ENCODE measurements at places on chromosomes 3 and 15.

DNA sequence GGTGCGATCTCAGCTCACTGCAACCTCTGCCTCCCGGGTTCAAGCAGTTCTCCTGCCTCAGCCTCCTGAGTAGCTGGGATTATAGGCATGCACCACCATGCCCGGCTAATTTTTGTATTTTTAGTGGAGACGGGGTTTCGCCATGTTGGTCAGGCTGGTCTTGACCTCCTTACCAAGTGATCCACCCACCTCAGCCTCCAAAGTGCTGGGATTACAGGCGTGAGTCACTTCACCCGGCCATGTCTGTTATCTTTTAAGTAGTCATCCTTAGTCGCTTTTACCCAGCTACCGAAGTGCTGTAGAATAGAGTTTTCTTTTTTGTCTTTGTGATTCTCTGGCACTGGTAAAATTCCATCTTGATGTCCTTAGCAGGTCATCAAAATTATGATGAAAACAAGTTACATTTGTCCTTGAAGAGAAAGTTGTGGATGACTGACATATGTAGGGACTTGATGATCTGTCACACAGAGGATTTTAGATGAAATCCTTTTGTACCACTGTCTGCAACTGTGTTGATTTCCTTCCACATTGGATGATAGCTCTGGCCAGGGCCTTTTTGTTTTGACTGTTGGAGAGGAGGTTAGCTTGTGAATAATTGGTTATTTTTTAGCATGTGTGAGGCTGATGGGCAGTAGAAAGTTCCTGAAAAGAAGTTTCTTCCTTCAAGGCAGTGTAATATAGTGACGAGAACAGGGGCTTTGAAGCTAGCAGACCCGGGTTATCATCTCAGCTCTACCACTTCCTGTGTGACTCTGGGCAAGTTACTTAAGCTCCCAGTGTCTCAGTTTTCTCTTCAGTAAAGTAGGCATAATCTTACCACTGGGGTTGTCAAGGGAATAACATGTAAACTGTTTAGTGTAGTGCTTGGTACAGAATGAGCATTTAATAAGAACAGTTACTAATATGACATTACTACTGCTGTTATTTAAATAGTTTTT is 18.8 kb downstream of the ATG7 start:
- no peak for DNase-seq

- DNase-seq, result no peak
These were observed 8.0 kb downstream of the GABRR3 start for GRCh38 chr3:98027085-98027446.

- DNase-seq, result no peak
These were observed 92.0 kb downstream of the CADM2 start for GRCh38 chr3:85050821-85051220.

DNA sequence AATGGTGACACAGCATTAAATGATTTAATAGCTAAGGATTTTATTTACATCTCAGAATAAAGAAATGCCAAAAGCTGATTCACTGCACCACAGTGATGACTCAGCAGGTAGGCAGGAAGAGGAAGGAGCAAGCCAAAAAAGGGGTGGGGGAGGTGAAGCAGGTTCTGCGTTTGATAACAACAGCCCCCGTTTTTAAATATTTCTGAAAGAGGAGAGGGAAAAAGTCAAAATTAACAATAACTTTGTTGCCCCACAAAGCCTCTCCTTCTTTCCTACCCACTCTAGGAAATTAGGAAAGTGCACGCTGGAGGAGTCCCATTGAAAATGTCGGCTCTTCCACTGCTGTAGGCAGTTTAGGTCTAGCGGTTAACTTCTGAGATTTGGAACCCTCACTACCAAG is 9.9 kb upstream of the CCDC54 start:
- no peak for DNase-seq

DNA sequence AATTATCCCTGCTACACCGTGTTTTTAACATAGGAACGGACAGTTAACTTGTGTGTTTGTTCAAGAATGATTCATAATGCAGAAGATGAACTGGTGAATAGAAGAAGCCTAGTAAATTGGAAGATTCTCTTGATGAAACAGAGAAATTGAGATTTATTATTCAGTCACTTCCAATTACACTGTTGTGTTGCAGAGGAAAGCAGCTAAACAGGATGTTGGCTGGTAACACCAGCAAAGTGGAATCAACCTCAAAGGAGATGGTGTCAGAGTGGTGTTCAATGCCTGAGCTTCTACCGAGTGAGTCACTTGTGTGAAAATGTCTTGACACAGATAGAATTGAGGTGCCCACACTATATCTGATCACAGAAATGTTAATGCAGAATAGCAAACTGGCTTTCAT is 399.6 kb downstream of the LPP start:
- DNase-seq, result no peak

DNA sequence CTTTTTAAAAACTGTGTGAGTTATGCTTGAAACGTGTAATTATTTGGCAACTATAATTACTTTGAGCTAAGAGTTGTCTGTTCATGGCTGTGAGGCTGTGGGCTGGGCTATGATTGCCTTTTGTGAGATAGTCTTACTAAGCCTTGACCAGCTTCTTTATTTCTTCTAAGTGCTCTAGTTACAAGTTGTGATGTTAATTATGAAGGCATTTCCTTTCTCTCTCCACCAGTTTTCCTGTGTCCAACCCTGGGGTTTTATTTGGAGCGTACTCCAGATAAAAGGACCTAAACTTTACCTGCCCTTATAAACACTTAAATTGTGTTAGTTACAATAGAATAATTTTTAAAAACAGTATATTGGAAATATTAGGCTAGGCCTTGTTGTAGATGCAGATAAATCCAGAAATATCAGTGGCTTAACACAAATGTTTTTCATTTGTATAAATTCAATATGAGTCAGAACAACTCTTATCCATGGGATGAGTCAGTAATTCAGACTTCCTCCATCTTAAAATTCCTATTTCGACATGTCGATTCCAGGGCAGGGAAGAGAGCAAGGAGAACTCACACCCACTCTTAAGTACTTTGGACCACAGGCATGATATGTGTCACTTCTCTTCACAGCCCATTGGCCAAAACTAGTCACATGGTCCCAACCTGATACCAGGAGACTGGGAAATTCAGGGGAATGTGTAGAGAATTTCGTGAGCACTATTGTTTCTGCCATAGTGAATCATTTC is 17.0 kb downstream of the TMEM62 start:
- no peak for DNase-seq

DNA sequence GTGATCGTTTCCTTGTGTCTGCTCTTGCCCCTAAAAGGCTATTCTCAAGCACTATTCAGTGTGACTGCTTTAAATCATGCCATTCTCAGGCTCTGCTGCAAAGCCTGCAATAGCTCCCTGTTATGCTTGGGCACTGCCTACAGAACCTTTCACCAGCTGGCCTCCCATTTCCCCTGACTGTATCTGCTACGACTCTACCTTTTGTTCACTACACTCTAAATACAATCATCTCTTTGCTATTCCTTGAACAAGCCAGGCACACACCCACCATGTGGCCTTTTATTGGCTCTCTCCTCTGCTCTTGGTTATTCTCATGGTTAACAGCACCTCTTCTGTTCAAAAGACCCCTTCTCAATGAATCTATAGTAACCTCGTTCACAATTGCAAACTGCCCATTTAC is 29.6 kb upstream of the FNDC3B start:
- DNase-seq, result no peak

DNA sequence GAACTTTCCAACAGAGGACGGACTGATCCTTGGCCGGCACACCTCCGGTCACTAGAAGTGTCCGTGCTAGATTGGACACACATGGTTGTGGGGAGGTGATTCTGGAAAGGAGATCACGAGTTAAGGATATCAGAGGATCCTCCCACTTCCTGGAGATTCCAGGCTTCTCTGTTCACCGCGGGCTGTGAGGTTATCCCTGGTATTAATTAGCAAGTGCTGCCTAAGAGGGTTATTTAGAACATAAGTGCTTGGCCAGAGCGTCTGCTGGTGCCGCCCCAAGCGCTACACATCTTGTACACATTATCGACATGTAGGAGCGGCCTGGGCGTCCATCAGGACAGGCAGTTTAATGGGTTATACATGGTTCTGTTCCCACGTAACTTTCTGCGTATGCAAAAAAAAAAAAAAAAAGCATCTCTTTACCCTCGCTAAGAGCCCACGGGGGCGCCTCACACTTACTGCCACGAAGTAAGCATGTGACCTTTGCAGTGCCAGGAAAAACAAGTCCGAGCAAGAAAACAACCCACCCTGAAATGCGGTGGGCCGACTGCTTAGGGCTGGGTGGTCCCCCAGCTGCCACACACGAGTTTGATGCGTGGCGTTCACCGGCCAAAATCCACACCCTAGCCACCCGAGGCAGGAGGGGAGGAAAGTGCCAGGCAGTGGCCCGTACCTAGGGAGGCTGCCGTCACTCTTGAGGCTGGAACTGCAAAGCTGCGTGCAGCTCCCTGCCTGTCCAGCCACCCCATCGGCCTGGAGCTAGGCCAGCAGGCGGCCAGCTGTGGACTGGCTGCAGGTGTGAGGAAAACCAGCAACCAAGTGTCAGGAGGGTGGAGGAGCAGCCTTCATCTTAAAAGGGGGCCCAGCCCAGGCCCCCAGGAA is 78.0 kb downstream of the CPN2 start:
- DNase-seq, result no peak

DNA sequence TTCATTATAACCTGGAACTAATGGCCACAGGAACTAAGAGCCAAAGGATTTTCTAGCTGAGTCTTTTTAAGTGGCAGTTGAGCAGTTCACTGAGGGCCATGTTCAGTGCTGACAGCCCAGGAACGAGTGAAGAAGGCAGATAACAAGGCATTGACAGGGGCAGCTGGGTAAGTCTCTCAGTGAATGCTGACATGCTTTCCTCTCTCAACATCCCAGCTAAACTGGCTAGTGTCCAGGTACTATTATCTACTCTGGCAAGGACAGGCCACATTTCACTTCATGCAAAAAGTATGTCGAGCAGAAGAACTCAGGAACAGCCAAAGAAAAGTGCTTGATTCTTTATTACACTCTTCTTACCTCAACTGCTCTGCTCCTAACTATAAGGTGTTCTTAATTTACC is 515.9 kb downstream of the NLGN1 start:
- DNase-seq, result no peak

GRCh38 chr3:5194341-5194740 is 6.8 kb downstream of the EDEM1 start:
- no peak for DNase-seq

DNA sequence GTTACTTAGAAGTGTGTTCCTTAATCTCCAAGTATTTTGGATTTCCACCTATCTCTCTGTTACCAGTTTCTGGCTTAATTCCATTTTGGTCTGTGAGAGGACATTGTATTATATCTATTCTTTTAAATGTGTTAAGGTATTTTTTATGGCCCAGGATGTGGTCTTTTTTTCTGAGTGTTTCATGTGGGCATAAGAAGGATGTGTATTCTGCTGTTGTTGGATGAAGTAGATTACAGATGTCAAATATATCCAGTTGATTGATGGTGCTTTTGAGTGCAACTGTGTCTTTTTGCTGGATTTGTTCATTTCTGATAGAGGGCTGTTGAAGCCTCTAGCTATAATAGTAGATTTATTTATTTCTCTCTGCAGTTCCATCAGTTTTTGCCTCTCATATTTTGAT is 136.5 kb upstream of the AZI2 start:
- DNase-seq, result no peak

DNA sequence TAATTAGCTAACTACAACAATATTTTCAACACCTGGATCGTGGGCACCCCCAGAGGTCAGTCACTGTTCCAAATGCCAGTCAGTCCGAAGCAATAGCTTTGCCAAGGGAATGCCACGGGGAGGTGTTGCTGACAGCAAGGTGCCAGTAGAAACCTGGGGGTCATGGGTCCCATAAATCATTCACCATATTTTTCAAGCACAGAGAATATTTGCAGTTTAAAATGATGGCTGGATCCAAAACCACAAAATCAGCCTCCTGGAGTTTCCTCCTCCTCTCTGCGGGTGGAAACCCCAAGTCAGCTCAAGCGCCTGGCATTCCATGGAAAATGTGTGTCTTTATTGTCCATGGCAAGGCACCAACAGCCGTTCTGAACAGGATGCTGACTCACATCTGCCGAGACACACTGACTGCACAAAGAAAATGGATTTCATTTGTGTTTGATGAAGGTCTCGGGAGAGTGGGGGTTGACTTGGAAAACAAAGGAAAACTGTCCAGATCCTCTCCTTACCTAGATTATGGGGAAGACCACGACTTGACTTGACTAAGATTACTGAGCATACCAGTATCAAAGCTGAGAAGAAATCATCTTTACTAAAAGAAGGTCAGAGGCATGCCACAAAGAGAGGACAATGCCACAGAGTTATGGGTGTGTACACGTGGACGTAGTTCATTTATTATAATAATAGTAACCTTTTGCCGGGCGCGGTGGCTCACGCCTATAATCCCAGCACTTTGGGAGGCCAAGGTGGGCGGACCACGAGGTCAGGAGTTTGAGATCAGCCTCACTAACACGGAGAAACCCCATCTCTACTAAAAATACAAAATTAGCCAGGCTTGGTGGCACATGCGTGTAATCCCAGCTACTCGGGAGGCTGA is 26.4 kb downstream of the ANXA2 start:
- DNase-seq, result no peak

DNA sequence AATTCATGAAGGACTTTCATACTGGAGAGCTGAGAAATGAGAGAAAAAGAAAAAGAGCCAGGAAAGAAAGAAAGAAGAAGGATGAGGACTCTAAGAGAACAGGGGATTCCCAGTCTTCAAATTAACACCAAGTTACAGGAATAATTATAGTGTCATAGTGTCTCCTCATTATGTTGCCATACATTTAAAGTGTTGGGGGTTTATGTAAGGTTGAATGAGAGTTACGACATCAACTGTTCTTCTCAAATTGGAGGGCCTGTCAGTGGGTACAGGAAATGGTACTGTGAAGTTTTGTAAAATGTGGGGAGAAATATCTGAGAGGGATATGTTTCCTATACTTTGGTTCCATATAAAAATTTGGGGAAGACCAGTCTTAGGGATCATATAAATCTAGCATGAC is 12.3 kb upstream of the CD200 start:
- no peak for DNase-seq

DNA sequence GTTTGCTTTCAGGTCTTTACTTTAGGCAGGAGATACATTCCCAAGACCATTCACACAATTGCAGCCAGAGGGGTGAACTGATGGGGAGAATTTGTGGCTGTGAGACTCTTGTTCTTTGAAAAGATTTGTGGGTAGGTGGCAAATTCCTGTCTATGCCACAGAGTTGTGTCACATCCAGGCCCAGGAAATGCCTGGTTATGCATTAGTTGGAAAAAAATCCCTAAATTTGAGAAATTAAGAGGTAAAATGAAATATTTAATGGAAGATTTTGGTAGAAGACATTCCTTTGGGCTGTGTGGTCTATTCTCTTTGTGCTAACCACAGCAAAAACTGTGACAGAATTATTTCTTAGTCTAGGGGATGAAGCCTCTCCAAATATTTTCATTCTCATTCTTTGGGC is 28.8 kb downstream of the SAMMSON start:
- DNase-seq, result no peak

GRCh38 chr3:111921181-111921580 is 57.6 kb upstream of the ABHD10 start:
- DNase-seq, result no peak

GRCh38 chr3:155070932-155071387 is 9.2 kb upstream of the MME start:
- no peak for DNase-seq

- no peak for DNase-seq
These were observed 50.9 kb downstream of the IQCH start for GRCh38 chr15:67305506-67305905.

GRCh38 chr15:51093839-51094605 is 684 bp downstream of the TNFAIP8L3 start:
- no peak for DNase-seq

- DNase-seq, result no peak
These were observed 31.1 kb upstream of the ALDH1A2 start for GRCh38 chr15:58096529-58097084.

Data from occipital lobe (tissue), 3 donors.